Liver (tissue), 10 donors: ENCODE measurements at places on chromosomes 3 and 15. TPM values are rescaled to one million over a fixed set of nuclear protein-coding genes. Genes with fewer than 3 reads are reported as not detected.

Gene MESP2
- polyA plus RNA-seq, result 0.03 TPM

Gene NPAP1
- not detected for polyA plus RNA-seq

Gene ABI3BP
- 2.5 TPM for polyA plus RNA-seq

Gene RYR3
- polyA plus RNA-seq, result 0.35 TPM

Gene SCN11A
- 0.06 TPM for polyA plus RNA-seq

Gene ATP10A
- polyA plus RNA-seq, result 0.26 TPM

Gene KBTBD13
- not detected for polyA plus RNA-seq

Gene TRAT1
- polyA plus RNA-seq, result 0.36 TPM

Gene SLC38A3
- 180 TPM for polyA plus RNA-seq

Gene RSRC1
- 17.8 TPM for polyA plus RNA-seq

Gene SERPINI2
- not detected for polyA plus RNA-seq

Gene LCTL
- 0.13 TPM for polyA plus RNA-seq

Gene TTLL3
- 2.8 TPM for polyA plus RNA-seq
